ENCODE measurements at places on chromosomes 11 and 22.

- no peak for DNase-seq
Observed at GRCh38 chr11:64692764-64693331, 30.1 kb downstream of the NRXN2 start.

GRCh38 chr22:46761539-46762237 is 762 bp upstream of the TBC1D22A start:
- no peak for DNase-seq

DNA sequence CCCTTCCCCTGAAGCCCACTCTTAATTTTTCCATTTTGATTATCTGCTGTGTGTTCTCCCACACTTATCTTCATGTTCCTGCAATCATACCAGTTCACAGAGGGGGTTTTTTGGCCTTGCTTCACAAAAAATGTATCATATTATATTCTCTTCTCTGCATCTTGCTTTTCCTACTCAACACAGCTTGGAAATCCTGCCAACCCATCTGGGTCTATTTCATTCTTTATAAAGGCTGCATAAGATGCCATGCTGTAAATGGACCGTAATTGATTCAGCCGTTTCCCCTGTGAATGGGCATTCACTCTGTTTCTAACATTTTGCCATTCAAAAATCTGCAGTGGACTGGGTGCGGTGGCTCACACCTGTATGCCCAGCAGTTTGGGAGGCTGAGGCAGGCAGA is 30.5 kb downstream of the CD6 start:
- no peak for DNase-seq

- no peak for DNase-seq
Observed at GRCh38 chr22:39664485-39665200, 94.1 kb downstream of the CACNA1I start.

- DNase-seq: no peak
Observed at GRCh38 chr22:17794726-17795542, 20.7 kb upstream of the BID start.

DNA sequence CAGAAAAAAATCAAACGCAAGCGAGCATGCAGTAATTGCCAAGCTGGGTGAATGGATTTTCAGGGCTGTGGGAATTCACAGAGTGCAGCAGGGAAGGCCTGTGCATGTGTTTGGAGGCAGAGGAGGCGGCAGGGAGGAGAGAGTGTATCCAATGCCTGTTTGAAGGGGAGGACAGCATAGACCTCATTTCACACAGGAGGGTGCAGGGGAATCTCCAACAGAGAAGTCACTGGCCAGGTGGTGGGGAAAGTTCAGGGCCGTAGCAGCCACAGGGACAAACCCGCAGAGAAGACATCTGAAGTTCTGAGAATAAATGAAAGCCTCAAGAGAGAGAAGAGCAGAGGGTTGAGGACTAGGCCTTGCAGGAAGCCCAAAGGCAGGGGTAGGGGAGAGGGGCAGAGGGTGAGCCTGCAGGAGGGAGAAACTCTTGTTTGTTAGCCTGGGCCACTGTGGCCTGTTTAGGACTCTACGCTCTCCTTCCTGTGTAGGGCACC is 19.2 kb upstream of the KDM2A start:
- DNase-seq: no peak

DNA sequence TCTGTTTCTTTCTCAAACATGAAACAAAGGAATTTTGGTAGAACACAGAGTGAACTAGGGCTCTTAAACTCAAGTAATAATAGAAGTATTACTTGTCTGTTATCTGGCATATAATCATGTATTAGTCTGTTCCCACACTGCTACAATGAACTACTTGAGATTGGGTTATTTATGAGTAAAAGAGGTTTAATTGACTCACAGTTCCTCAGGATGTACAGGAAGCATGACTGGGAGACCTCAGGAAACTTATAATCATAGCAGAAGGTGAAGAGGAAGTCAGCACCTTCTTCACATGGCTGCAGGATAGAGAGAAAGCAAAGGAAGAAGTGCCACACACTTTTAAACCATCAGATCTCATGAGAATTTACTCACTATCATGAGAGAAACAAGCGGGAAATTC is 273.4 kb downstream of the ETS1 start:
- DNase-seq: no peak

DNA sequence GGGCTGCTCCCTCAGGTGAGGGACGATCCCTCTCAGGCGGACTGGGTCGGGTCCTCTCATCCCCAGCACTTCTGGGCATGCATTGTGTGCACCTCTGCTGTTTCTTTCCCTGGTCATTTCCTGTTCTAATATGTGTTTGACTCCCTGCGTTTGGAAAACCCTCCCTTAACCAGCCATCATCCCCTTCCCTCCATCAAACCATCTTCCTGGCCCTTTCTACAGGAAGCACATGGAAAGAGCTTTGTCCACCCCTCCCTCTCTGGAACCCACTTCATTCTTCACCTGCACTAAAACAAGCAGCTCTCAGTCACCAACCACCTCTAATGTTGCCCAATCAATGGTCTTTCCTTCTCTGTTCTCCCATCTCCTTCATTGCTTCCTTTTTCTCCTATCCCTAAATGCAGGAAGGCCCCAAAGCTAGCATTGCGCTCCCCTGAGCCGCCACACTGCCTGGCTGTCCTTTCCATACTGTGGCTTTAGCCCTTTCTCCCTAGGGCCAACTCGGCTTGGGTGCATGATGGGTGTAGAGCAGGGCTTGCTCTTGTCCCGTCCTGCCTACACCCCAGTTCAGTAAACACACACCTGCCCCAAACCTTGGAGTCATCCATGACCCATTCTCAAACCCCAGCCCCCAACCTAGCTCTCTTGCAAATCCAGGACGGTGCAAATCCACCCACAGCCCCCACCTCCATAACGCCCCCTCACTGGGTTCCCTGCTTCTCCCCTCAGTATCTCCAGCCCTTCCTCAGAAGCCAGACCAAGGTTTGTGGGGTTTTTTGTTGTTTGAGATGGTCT is 5.4 kb upstream of the GAS2L1 start:
- no peak for DNase-seq

DNA sequence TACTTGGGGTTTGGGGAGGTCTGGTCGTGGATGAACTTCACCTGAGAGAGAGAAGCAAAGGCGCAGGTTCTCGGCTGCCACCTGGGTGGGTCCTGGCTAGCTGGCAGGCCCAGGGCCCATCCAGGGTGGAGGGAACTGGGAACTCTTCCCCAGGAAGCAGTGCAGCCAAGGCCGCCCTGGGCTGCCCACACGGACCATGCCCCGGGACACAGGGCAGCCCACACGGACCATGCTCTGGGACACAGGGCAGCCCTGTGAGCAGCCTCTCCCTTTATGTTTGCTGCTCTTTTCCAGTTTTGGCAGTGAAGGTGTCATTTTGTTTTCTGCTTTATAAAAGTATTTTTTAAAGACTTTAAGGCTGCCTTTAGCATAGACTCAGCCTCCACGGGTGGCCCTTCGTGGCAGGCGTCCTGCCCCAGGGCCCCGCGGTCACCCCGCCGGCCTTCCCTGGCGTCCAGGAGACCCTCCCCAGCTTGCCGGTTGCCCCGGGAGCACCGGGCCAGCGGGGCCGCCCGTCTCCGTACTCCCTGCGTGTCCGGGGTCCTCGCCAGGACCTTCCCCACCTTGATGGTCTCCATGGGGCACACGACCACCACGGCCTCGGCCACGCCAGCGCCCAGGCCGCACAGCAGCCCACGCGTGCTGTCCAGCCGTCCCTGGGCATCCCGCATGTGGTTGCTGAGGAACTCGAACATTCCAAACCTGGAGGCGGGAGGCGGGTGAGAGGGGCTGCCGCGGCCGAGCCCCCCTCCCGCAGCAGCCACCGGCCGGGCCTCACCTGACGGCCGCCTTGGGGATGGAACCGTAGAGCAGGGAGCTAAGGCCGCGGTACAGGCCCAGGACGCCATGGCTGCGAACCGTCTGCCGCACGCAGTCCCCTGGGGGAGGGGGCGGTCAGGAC is 1.1 kb downstream of the SLC25A1 start:
- no peak for DNase-seq

- DNase-seq: no peak
Observed at GRCh38 chr11:393219-394033, 583 bp upstream of the PKP3 start.

DNA sequence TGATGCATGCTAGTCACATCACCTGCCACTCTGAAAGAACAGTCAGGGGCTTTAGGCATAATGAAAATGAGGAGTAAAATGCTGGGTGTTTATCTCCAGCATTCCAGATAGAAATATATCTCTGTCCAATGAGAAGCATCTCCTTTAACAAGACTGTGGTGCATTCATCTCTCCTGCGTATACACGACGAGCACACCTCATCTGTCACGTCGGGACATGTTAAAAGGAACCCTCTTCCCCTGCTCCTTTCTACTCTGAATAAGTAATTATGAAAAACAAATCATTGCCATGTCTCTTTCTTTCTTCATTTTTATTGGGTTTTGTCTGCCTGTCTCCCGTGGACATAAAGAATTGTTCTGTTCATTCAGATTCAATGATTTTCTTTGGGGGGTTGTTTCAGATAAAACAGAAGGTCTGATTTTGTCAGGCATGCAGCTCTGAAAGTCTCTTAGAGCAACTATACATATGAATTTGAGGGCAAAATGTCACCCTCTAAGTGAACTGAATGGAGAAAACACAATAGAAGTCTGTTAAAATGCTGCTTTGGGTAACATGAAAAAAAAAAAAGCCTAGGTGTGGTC is 195.0 kb downstream of the MAML2 start:
- DNase-seq: no peak

GRCh38 chr11:67398661-67399563 is 2.7 kb downstream of the PPP1CA start:
- DNase-seq: no peak

DNA sequence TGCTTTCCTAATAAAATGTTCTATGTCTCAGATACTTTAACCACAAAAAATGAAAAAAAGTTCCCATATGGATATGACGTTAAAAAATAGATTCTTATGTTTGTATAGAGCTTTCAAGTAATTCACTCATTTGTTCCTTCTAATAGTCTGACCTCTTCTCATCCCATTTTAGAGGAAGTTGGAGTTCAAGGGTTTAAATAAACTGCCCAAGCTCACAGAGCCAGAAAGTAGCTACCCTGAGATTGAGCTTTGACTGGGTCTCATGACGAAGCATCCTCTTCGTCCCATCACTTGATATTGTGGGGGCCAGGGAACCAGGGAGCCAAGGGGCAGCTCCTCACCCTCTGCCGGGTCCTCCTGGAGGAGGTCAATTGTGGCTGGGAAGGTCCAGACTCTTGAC is 116.3 kb downstream of the CCDC81 start:
- DNase-seq: no peak

DNA sequence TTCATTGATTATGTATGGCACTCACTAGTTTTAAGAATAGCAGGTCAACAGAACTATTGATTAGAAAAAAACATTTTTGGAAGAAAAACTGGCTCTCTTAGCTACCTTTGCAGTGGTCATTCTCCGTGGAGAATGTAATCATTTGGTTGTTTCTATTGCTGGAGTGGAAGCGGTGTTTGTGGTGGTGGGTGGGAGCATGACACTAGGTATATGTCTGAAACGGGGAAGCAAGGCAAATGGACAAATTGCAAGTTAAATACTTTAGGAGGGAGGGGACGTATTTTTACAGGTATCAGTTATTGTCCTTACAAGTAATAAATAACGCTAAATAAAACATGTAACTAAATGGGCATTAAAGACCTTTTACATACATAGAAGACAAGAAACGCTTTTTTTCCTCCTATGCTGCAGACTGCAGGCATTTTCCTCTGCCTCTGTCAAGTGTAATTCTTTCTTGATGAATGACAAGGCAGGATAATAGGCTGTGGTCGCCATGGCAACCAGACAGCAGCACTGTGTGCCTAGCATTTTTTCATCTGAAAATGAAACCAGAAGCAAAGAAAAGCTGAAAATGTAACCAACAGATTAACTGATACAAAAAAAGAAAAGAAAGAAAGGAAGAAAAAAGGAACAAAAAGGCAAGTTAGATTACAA is 46.2 kb downstream of the BLID start:
- DNase-seq: peak; percentile 40

DNA sequence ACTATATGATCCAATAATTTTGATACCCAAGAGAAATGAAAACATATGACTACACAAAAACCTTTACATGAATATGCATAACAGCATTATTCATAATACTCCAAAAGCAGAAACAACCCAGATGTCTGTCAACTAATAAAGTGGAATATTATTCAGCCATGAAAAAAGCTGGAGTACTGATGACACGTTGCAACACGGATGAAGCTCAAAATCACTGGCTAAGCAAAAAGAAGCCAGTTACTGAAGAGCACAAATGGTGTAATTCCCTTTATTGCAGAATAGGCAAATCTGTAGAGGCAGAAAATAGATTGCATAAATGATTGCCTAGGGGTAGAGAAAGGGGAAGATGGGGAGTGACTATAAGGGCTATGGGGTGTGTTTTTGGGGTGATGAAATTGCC is 117.6 kb upstream of the FGF3 start:
- DNase-seq: no peak

GRCh38 chr11:78427615-78428265 is 10.1 kb upstream of the GAB2 start:
- no peak for DNase-seq

DNA sequence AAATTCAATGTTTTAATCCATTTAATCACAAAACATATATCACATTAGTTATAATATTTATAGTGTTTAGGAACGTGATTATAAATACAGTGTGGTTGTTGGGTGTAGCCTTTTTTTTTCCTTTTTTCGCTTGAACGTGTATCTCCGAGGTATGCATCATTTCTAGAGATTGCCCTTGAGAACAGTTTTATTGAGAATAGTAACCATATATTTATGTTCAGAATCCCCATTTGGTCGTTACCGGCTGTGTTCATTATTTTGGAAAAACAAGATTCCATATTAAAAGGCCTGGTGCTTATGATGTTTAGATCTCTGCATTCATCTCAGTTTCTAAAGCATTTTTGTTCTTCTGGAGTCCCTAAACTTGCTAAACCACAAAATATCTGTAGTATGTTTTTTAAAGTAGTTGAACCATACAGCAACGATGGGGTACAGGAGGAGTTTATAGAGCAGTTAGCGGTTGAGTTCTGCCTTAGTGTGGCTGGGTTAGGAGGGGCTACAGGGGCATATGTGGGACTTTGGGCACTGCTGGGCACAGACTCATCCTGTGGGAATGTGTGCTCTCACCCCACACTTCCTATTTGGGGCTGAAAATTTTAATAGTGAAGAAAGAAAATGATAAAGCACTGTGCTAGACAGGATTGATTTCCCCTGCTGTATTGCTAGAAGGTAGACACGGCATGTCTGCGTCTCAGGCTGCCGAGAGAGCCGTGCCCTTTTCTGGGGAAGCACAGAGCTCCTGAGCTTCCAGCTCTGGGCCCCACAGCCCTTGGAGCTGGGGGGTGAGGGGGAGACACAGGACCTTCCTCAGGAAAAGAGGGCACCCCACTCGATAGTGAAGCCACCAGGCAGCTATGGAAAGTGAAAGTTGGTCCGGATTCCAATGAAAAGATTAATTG is 81.5 kb upstream of the PPARA start:
- DNase-seq: no peak

GRCh38 chr22:39661842-39662685 is 91.5 kb downstream of the CACNA1I start:
- peak; percentile 7 for DNase-seq

DNA sequence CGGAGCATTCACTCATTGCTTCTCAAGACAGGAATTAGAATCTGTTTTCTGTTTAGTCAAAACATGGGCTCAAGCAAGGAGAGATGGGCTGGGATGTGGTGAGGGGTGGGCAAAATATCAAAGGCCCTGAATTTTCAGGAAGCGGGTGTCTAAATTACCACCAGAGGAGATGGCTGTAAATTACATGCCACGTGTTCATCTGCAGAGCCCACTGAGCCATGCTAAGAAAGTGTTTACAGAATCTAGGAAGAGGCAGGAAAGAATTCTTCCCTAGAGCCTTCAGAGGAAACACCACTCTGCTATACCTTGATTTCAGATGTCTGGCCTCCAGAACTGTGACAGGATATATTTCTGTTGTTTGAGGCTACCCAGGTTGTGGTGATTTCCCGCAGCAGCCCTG is 46.1 kb downstream of the CLMP start:
- DNase-seq: no peak
